ENCODE measurements at places on chromosomes 6 and 20.

- DNase-seq: no peak
These were observed 33.9 kb downstream of the EDN1 start for GRCh38 chr6:12324099-12324498.

DNA sequence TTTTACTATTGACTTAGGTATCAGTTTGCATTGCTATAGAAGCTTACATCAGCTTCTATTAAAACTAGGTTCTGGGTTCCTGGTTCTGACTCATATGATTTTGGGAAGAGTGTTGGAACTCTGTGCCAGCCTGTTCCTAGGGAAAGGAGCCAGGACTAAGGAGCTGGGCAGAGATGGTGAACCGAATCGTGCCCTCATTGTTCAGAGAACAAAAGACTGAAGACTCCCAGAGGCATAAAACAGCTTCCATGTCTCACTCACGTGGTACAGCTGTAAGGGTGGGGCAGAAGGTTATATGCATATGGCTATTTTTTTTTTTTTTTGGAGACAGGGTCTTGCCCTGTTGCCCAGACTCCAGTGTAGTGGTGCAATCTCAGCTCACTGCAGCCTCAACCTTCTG is 89.1 kb upstream of the THBS2 start:
- no peak for DNase-seq

DNA sequence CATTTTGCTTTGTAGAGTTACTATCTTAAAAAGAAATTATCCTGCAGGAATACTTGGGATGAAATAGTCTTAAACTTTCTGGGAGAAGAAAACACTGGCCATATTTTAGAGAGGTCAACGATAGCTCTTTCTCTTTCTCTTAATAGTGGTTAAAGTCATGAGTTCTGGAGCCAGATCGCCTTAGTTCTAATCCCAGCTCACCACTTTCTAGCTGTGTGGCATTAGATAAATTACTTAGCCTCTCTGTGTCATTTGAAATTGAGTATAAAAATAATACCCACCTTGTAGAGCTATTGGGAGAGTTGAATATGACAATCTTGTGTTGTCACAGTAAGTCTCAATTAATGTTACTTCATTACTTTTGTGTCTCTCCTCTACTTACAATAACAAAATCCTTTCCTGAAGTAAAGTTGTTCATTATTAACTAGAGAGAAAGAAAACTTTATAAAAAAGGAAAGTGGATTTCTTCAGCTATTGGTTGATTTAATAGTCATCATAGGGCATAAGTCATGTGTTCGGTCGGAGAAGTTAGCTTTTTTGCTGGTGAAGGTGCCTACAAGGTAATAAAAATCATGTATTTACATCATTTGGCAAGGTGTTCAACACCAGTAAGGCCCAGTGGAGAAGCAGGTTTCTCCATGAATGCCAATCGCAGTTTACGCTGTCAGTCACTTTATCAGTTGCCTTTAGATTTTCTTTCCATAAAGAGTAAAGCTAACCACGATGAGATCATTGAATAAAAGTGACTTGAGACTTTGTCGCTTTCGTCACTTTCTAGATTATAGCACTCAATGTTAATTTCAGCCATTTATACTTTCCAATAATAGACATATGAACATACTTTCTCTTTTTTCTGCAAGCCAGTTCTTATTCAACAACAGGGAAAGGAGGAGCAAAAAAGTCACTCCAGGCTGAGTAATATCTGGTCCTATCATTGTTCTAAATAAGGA is 2.0 kb downstream of the NEDD9 start:
- no peak for DNase-seq

GRCh38 chr6:136113736-136114173 is 136.4 kb downstream of the MTFR2 start:
- no peak for DNase-seq

- DNase-seq: no peak
These were observed 16.8 kb upstream of the BICRAL start for GRCh38 chr6:42764911-42765648.

DNA sequence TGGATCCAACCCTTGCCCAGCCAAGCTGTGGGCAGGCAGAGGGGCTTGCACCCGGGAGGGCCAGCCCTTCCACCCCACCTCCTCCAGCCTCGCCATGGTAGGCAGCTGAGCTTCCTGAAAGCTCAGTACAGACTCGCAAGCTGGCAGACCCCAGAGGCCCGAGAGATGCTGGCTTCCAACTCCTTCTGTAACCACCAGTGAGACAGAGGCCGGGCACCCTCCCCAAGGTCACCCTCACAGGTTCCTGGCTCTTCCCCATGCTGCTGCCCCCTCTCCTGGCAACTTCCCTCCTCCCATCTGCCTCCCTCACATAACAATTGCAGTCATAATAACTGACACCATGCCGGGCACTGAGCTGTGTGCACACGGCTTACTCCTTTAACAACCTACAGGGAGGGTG is 26.2 kb upstream of the NOL4L start:
- DNase-seq: no peak

DNA sequence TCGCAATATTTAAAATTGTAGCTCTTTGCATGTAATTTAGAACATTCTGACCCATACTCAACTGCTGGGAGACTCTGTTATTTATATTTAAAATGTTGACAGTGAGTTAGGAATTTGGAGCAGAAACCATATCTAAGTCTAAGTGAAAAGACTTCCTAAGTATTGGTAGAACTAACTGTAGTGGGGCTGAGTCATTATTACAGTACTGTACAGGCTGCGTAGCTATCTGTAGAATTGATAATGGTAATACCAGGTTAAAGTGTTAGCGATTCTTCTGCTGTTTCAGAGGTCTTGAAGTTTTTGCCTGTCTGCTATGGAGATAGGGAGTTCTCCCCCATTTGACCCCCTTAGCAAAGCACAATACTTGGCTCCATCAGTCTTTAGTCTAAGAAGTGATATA is 3.6 kb downstream of the TOP1 start:
- DNase-seq: no peak

GRCh38 chr20:34129518-34130162 is 17.6 kb upstream of the EIF2S2 start:
- DNase-seq: peak; percentile 10

GRCh38 chr6:134835993-134836392 is 113.9 kb downstream of the ALDH8A1 start:
- no peak for DNase-seq

DNA sequence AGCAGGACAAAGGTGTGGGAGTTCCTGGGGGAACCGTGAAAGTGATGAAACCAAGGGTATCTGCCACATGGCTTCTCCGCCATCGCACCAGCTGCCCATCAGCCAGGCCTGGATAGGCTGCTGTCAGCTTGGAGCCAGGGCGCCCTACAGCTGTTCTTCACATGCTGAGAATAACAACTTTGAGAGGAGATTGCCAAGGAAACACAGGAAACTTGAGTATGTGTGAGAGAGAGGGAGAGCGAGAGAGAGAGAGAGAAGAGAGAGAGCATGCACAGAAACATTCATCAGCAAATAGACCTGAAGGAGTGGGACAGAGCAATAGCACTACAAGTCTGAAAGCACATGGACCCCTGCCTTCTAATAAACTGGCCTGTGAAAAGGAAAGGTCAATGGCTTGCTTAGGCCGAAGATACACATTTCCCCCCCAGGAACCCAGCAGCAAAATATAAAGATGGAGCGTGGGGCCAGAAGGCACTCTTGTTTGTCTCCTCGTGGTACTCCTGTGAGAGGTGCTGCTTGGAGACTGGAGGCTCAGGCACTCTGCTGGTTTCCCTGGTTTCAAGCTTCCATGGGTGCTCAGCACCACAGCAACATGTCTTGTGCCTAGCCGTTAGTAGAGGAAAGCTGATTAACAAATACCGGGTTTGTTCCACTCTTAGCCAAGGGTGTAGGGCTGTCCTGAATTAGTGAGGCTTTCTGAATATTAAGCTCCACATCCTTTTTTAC is 53.0 kb downstream of the SNAP25 start:
- DNase-seq: no peak

DNA sequence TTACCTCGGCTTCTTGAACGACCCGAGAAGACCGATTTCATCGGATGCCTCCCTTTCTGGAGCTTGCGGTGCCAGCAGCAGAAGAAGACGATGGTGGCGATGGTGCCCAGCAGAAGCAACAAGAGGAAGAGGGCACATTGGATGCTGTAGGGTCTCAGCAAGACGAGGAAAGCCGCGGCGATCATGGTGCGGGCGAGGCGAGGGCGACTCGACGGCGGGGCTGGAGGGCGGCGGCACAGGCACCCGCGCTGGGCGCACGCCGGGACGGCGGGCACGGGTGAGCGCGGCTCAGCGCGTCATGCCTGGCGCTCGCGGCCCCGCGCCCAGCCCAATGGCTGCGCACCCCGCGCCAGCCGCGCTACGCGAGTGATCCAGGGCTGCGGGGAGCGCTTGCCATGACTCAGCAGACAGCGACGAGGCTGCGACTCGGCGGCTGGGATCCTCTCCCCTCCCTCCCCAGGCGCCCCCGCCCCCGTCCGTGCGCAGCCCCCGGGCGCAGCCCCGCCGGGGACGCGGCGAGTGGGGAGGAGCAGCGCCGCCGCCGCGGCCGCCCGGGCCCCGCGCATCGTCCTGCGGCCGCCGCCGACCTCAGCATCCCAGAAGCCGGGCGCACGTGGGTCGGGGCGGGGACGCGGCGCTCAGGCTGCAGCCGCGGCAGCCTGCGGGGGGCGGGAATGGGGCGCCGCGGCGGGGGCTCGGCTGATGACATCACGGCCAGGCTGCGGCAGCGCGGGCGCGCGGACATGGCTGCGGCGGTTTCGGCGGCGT is at the start of gene BEND6:
Gene BEND6, plus strand, starts transcription at position 705 of the 768 bp plus-strand sequence. CDS start 26,704 bp downstream, outside the sequence.
- DNase-seq: no peak

DNA sequence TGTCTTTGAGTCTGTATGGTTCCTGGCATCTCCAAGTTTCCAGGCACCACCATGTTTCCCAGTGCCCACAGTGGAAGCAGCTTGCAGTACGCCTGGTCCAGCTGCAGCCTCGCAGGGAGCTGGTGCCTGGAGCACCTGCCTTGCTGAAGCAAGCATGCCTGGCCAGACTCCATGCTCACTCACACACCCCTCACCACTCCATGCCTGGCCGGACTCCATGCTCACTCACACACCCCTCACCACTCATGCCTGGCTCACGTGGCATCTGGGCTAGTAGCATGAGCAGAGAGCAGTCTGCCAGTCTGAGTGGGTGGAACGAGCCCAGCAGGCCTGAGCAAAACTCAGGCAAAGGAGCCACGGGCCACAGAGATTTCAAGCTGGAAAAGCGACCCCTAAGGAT is 214.3 kb downstream of the TFAP2C start:
- DNase-seq: no peak

- no peak for DNase-seq
These were observed 142.4 kb downstream of the THBS2 start for GRCh38 chr6:169111203-169111602.

GRCh38 chr6:83411731-83412130 is 19.1 kb downstream of the ME1 start:
- no peak for DNase-seq

- DNase-seq: no peak
These were observed 82.2 kb downstream of the GPR63 start for GRCh38 chr6:96755096-96755495.

- no peak for DNase-seq
These were observed 2.2 kb downstream of the APCDD1L start for GRCh38 chr20:58512808-58513552.

DNA sequence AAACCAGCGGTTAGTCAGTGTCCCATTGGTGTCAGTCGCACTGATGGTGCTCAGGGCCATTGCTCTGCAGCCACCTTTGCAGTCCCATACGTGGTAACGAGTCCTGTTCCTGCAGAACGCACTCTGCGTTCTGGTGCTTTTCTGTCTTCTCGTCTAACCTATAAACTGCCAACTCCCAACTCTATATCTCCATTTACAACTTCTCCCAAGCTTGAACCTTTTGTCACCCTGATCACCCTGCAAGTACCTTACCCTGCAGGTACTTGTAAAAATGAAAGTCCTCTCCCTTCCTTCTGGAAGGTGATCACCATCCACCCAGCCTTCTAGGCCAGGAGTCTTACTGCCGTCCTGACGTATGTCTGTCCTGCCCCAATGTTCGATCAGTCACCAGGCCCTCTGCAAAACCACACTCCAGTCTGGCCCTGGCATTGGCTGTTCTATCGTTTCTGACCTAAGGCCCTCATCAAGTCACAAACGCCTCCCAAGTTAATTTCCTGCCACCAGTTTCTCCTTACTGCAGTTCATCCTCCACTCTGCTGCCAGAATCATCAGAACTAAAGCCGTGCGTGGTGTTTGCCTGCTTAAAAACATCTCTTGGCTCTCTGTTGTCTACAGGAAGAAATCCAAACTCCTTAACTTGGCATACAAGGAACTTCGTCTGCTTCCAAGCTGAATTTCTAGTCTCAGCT is 7.9 kb downstream of the RREB1 start:
- no peak for DNase-seq

DNA sequence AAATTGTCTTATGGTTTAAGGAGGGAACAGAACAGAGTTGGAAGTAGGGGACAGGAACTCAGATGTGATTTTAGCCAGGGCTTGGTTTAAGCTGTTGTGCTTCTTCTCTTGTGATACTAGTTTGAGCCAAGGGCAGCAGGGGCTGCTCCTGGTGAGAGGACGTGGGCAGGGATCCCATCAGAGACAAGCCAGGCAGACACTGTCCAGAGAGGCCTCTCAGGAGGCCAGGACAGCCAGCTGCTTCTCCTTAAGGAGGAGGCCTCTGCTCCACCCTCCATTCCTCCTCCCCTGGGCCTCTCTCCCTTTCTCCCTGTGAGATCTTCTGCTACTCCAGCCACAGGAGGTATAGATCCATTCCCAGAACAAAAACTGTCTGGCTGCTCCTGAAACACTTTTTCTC is 108.4 kb upstream of the MLN start:
- no peak for DNase-seq

- DNase-seq: no peak
These were observed 3.0 kb downstream of the LAMA4 start for GRCh38 chr6:112251171-112251875.

- DNase-seq: no peak
These were observed 83.5 kb upstream of the SYNCRIP start for GRCh38 chr6:85726206-85726605.

DNA sequence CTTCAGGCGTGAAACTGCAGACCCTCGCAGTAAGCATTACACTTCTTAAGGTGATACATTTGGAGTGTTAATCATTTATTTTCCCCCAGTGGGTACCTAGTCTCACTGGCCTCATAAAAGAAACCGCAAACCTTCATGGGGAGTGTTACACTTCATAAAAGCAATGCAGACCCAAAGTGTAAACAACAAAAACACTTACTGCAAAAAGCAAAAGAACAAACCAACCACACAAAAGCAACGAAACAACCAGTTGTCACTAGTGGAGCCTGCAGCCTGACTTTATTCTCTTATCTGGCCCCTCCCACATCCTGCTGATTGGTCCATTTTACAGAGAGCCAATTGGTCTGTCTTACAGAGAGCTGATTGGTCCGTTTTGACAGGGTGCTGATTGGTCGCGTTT is 23.8 kb downstream of the LY86 start:
- no peak for DNase-seq
